Cortex of kidney (tissue), 1 donor: ENCODE measurements at places on chromosomes 5 and 9.

DNA sequence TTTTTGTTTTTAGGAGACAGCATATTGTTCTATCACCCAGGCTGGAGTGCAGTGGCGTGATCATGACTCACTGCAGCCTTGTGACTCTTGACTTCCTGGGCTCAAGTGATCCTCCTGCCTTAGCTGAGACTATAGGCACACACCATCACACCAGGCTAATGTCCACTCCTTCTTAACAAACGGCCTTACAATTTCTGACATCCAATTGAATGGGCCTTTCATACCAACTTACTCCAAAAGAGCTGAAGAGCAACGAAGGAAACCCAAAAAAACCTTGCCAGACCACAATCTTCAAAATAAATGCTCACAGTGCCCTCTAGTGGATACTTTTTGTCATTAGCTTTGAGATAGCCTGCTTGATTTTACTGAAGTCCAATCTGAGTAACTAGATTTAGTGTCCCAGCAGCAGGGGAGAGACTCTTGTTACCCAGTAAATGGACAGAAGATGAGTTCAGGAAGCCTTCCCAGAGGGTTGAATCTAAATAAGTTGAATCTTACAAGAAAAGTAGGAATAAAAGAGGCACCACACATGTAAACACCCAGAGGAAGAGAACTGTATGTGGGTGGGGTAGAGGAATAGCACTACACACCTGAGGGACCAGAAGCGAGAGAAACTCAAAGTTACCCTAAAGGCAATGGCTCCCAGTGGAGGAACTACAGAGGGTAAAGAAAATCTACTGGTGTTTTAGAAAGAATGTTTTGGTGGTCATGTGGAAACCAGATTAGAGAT, 9.3 kb downstream of the ZNF622 start:
- DNase-seq: no peak

- no peak for DNase-seq
Observed at GRCh38 chr9:114947058-114947457, 16.7 kb upstream of the TNFSF8 start.

DNA sequence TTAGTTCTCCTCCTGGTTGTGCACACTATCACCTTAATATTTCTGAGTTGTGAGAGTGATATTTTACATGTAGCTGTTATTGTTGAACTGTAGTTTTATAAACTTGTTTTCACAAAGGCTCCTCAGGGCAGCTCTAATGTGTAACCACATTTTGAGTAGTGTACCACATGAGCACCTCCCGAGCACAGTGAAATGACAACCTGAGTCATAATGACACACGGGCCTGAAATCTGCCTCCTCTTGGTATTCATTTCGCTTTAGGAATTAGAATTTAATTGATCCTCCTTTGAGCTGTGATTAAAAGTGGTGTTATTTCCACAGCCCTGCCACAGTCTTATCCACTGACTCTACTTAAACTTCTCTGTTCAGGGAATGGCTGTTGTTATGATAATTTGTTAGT, 7.9 kb downstream of the MTRR start:
- no peak for DNase-seq

DNA sequence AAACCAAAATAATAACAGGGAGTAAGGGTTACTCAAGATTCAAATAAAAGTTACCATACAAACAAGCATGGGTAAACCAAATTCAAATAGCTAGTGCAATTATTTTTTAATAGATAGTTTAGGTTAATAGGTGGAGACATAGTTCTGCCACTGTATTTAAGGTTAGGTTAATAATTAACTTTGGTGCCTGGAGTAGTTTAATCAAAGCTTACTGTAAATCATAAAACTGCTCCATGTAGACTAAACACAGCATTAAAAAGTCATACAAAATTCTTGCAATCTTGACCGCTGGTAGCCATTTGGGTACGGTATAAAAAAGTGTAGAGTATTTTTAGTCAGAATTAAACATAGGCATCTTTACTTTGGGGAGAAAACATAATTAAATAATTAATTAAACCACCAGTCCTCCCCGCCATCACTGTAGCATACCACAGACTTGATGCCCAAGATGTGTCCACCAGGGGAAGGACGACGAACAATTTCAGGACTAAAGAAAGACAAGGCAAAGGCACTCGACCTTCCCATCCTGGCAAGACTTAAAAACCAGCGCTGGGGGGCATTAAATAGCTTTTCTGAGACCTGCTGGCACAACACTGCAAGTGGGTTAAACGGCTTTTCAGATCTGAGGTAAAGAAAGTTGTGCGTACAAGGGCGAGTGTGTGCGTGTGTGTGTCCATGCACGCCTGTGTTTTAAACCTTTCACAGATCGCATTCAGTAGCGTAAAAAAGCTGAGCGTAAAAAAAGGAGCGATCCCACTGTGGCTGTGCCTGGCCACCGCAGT, 2.9 kb downstream of the SEMA6A start:
- no peak for DNase-seq

GRCh38 chr5:105630803-105631202, 2039.9 kb downstream of the EFNA5 start:
- no peak for DNase-seq

DNA sequence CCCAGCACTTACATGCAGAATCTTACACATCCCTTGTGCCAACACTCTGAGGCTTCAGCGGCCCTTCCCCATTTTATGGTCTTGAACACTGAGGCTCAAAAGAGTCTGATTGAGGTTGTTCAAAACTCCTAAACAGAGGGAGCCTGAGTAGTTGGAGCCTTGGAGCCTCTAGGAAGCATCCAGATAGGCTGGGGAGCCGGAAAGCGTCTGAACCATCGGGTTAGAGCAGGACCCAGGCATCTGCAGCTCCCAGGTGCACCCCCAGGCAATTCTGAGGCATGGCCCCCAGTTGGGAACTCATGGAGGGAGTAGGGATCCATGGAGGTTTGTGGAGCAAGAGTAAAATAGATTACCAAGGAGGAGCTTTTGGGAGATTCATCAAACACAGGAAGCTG, 3.8 kb downstream of the OLFML2A start:
- no peak for DNase-seq

DNA sequence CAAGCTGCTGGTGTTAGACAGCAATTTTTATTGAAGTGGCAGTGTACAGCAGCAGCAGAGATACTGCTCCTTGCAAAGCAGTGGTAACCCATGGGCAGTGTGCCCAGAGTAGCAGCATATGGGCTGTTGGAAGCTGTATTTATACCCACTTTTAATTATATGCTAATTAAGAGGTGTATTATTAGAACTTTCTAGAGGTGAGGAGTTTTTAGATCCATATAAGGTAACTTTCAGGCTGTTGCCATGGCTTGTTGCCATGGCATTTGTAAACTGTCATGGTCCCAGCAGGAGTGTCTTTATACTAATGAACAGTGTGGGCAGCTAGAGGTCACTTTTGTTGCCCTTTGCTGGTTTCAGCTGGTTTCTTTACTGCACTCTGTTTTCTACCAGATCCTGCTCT, 3.7 kb upstream of the PJA2 start:
- no peak for DNase-seq

GRCh38 chr5:149426931-149427330, 47.8 kb upstream of the IL17B start:
- DNase-seq: no peak

DNA sequence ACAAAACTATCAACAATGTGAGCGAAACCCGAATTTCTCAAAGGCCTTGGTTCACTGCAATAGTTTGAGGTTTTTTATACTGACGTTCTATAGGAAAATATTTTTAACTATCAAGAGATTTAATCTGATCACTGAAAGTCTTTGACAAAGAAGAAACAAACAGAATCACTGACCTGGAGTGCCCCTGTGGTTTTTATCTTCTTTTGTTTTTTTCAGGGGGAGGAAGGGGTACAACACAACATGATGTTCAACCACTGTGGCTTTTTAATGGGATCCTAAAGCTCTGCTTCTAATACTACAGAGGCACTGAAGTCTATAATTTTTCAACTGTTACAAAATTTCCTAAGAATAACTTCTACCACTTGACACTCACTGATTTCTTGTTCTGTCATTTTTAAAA, 185.9 kb downstream of the AP3B1 start:
- no peak for DNase-seq

DNA sequence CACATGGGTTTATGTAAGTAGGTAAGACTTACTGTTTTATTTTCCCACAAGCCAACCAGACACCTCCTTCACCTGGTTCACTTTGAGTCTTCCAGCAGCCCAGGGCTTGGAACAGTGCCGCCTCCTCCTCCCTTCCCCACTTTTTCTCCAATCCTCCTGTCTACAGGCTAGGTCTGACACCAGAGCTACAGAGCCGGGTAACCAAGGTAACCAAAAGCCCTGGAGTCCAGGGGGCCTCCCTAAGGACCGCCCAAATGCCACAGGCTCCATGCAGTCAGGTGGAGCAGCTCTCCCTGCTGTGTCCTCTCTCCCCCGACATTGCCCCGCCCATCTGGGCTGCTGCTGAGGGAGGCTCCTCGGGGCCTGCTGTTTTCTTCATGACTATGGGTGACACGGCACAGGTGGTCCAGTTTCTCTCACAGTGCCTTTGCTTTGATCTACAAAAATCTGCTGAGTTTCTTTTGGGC, 138.0 kb upstream of the EFNA5 start:
- no peak for DNase-seq

DNA sequence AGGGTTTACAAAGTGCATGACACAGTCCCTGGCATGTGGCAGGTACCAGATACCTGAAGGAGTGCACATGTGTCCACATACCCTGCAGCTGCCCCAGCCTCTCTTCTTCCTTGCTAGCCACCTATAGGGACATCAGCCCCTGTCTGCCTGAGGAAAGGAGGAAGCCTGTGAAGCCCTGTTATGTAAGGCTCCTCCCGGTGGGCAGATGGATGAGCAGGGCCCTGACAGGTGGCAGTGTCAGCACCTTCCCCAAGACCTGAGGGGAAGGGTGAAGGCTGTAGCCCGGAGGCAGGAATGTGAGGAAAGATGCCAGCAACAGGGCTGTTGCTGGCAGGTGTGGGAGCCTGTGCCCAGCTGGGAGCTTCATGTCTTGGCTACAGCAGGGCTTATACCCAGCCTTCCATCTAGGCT, 21.7 kb downstream of the TCF7 start:
- DNase-seq: no peak

- DNase-seq: no peak
Observed at GRCh38 chr5:158811921-158812320, 287.8 kb downstream of the EBF1 start.

DNA sequence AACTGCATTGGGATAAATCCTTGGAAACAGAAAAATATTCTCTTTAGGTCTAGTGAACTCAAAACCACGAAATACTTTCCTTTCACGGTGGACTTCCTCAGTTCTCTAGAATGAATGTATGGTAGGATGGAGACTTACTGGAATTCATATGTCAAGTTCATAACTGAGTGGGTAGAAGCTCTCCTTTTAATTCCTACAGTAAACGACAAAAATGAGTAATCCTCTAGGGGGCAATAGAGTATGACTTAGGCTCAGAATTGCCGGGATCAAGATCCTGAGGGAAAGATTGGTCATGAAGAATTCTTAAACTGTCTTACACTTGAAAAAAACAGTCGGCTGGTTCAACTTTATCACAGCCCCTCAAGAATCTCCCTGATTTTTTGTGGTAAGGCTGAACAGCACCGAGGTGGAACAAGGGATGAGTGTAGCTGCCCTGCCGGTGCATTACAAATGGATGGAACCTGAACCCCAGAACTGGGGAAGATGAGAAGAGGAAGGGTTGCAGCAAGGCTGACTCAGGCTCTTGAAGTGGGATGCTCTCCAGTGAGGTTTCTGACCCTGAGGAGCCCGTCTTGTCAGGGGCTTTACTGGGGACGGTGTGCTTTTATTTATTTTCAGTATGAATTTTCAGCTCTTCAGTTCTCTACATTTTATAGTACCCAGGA, 14.0 kb upstream of the LOX start:
- no peak for DNase-seq
